ENCODE measurements at places on chromosomes 16 and 17.

DNA sequence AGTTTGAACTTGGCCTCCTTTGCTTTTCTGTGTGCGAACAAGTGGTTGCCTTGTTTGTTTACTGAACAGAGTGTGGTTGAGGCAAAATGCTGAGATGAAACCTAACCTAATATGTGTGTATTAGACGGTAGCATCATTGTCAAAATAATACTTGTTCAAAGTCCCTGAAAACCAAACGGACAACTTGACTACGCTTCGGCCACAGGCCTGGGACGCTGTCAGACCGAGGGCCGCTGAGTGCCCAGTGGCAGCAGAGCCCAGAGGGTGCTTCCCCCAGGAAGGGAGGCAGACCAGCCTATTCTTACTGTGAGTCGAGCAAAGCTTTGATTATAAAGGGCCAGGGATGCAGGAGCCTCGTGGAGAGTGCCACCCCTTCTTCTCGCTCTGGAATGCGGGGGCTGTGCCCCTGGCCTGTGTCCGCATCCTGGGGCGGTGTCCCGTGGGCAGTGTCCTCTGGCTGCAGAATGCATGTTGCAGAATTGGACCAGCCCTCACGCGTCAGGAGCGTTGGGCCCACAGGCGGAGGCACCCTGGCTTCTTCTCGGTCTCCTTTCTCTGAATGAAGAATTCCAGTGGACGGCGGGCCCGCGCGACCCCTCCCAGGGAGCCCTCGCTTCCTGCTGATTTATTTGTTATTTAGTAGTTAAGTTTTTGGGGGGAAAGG, 5.2 kb downstream of the ACSF3 start:
- peaks cover 15% of the 10 kb centered on the region for H3K36me3 ChIP-seq
- H3K4me3 ChIP-seq: no peak overlapping the region
- no peak for DNase-seq
- peaks cover 32% of the 10 kb centered on the region for H3K4me1 ChIP-seq

- no peaks in the 10 kb centered on the region for H3K36me3 ChIP-seq
- no peak overlapping the region for H3K4me3 ChIP-seq
- H3K27ac ChIP-seq: no peak overlapping the region
- peaks cover 31% of the 10 kb centered on the region for H3K4me1 ChIP-seq
- H3K27me3 ChIP-seq: peaks cover 44% of the 10 kb centered on the region
These were observed 4.0 kb upstream of the WNT3 start for GRCh38 chr17:46822388-46822921.

DNA sequence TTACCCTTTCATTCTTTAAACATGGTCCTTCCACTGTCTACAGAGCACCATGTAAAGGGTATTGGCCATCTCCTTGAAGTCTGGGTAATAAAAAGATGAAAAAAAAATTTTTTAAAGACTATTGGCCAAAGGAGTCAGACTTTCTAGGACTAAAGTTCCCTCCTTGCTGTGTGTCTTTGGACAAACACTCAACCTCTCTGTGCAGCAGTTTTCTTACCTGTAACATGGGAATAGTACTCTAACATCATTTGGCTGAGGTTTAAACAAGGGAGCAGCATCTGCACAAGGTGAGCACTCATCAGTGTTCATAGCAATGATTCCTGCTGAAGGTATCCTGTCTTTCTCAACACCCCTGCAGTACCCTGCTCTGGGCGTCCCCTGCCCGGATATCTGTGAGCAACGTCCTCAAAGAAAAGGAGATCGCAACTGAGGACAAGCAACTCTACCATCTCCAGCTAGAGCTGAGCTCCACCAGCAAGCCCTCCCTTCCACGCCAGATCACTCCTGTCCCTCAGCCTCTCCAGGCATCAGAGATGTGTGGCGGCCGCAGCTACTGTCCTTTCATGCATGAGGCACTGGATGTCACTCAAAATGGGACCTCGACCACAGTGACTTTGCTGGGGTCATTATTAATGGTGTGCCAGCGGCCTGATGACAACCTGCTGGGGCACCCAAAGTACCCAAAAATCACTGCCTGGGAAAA, 29.5 kb upstream of the RPH3AL start:
- H3K36me3 ChIP-seq: no peaks in the 10 kb centered on the region
- peaks cover 17% of the 10 kb centered on the region for H3K27me3 ChIP-seq
- no peak for DNase-seq
- H3K27ac ChIP-seq: peak overlapping the region; percentile 84
- H3K4me3 ChIP-seq: peak overlapping the region; percentile 13

GRCh38 chr17:61410141-61411010, 10.7 kb downstream of the TBX2 start:
- H3K4me3 ChIP-seq: peak overlapping the region; percentile 76
- peaks cover 57% of the 10 kb centered on the region for H3K4me1 ChIP-seq
- H3K27me3 ChIP-seq: peaks cover 3% of the 10 kb centered on the region
- H3K27ac ChIP-seq: peak overlapping the region; percentile 90
- DNase-seq: peak; percentile 86

DNA sequence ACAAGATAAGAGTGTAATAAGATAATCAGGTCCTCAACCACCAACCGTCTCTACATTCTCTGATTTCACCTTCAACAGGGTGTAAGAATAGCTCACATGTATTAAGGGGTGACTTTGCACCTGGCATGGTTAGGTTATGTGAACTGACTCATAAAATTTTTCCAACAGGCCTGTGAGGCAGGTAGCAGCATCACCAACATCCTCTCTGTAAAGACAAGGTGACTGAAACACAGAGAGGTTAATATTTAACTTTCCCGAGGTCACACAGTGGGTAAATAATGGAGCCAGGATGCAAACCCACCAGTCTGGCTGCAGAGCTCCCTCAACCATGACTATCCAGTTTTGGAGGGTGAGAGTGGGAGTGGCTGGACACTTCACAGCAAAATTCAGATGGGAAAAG, 317.2 kb downstream of the C16orf95 start:
- DNase-seq: no peak
- H3K27me3 ChIP-seq: peaks cover 25% of the 10 kb centered on the region
- no peaks in the 10 kb centered on the region for H3K36me3 ChIP-seq
- no peak overlapping the region for H3K4me3 ChIP-seq
- H3K4me1 ChIP-seq: peaks cover 12% of the 10 kb centered on the region

GRCh38 chr16:89537549-89537925, 22.9 kb upstream of the RPL13 start:
- peaks cover 22% of the 10 kb centered on the region for H3K36me3 ChIP-seq
- no peaks in the 10 kb centered on the region for H3K4me1 ChIP-seq
- no peak overlapping the region for H3K4me3 ChIP-seq
- DNase-seq: no peak

DNA sequence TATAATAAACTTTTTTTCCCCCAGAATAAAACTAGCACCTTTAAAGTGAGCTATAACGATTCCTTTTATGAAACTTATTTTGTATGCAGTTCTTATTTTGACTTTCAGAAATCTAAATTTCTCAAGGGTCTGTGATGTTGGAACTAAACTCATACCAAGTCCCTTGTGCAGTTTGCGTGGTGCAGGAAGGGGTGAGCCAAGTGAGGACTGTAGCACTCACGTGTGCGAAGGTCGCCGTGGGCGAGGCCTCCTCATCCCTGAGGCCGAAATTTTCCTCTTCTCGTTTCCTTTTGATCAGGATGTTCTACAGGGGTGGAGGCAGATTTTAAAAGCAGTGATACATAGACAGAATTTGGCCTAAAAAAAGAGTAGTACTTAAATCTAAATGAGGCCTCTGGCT, 73.7 kb downstream of the RPTOR start:
- H3K4me1 ChIP-seq: peaks cover 10% of the 10 kb centered on the region
- no peaks in the 10 kb centered on the region for H3K36me3 ChIP-seq
- no peak overlapping the region for H3K27ac ChIP-seq
- H3K27me3 ChIP-seq: no peaks in the 10 kb centered on the region

DNA sequence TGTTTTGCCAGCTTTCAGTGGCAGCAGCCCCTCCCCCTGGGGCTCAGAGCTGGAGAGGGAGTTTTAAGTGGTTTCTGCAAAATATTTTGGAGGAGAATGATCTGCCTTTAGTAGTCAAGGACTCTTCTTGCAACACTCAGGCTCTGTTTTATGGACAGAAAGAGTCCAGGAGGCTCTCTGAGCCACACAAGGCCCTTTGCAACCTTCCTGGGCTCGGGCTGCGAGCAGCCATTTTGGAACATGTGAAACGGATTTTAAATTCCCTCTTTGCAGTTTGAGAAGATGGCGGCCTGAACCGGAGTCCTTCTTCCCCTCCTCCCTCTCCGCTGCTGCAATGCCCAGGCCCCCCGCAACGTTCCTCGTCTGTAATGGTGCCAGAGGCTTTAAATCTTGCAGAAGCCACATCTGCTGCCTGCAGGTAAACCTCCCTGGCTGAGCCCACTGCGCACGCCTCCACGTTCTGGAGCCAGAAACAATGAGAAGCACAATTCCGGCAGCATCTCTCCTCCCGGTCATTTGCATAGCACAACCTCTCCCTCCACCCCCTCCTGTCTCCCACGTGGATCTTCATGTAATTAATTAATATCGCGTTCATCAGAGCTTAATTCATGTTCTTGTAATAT, 386.1 kb downstream of the SEC14L1 start:
- peaks cover 58% of the 10 kb centered on the region for H3K27me3 ChIP-seq
- H3K4me3 ChIP-seq: no peak overlapping the region
- H3K27ac ChIP-seq: no peak overlapping the region
- H3K36me3 ChIP-seq: no peaks in the 10 kb centered on the region
- H3K4me1 ChIP-seq: peaks cover 4% of the 10 kb centered on the region
- DNase-seq: no peak

DNA sequence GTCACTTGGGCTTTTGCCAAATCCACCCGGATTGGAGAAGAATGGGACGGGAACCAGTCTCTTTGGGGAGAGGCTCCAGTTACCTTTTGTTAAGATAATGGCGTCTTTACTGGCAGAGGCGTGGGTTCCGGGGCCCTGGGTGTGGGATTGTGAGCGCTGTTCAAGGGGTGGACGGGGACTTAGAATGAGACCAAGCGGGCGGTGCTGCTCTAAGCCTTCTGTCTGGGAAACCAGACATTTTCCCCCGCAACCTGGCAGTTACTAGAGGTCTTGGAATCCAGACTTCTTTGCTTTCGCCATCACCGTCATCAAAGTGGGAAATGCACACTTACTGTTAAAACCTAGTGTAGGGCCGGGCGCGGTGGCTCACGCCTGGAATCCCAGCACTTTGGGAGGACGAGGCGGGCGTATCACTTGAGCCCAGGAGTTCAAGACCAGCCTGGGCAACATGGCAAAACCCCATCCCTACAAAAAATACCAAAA, 706 bp downstream of the TEN1 start:
- peak overlapping the region; percentile 80 for H3K4me3 ChIP-seq
- no peak for DNase-seq
- H3K4me1 ChIP-seq: peaks cover 76% of the 10 kb centered on the region
- peaks cover 13% of the 10 kb centered on the region for H3K36me3 ChIP-seq
- no peaks in the 10 kb centered on the region for H3K27me3 ChIP-seq

DNA sequence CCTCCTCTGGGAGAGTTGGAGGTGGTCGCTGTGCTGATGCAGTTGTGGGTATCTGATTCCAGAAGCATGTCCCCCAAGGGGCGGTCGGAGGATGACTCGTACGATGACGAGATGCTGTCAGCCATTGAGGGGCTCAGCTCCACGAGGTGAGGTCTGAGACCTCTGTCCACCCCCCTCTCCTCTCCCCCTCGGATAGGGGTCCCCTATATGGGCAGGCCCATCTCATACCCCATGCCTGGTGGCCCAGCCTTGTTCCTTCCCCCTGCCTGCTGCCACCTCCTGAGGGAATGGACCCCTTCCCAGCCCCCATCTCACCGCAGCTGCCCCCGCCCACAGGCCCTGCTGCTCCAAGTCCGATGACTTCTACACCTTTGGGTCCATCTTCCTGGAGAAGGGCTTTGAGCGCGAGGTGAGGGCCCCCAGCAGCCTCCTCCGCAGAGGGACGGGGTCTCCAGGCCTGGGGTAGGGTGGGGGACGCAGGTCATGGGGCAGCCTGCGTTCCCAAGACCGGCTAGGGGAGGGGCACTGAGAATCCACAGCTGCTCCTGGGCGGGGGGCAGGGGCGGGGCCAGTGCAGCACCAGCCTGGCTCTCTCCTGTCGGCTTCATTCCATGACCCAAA, 39.2 kb downstream of the ADCY7 start:
- H3K27ac ChIP-seq: no peak overlapping the region
- no peak overlapping the region for H3K4me3 ChIP-seq
- H3K4me1 ChIP-seq: peaks cover 12% of the 10 kb centered on the region
- no peak for DNase-seq
- no peaks in the 10 kb centered on the region for H3K27me3 ChIP-seq

DNA sequence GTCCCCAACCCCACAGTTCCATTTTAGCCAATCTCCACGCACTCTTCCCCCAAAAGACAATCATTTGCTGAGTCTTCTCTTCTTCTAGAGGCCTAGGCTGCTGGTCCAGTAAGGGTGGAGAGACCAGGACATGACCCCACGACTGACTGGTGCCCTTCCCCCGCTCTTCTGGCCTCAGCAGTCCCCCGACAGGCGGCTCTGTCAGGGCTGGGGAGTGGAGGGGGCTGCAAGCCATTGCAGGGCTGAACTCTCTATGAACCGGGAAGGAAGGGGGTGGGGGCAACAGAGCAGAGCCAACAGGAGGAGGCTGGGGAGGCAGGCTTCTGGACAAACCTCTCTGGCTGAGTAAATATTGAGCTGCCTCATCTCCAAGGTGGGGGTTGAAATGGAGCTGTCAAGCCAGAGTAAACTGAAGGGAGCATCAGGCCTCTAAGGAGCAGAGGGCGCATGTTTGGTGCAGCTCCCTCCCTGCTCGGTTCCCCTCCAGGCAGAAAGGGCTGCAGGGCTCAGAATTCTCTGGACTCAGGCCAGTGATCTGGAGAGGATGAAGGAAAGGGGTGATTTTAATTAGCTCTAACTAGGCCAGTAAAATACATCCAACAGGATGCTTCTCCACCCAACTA, 8.7 kb downstream of the HOXB1 start:
- H3K4me1 ChIP-seq: peaks cover 73% of the 10 kb centered on the region
- H3K27ac ChIP-seq: peak overlapping the region; percentile 99
- H3K27me3 ChIP-seq: no peaks in the 10 kb centered on the region
- H3K4me3 ChIP-seq: no peak overlapping the region
- no peaks in the 10 kb centered on the region for H3K36me3 ChIP-seq
- DNase-seq: no peak

GRCh38 chr16:27169511-27170071, 33.7 kb upstream of the KDM8 start:
- no peaks in the 10 kb centered on the region for H3K36me3 ChIP-seq
- no peak overlapping the region for H3K27ac ChIP-seq
- H3K4me1 ChIP-seq: peaks cover 6% of the 10 kb centered on the region
- DNase-seq: no peak

DNA sequence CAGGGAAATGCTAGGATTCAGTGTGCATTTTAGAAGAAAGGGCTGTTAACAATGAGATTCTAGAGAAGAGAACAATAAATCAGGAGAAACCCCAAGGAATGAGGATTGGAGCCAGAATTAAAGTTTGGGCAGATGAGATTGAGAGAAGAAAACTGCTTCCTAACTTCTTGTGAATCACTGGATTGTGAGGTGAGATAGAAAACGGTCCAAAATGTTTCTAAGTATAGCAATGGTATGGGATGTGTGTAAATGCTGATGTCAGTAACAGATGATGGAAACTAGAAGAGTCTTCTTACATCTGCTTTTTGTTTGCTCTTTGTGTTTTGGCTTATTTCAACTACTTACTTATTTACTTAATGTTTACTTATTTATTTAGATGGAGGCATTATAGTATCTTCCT, 123.0 kb downstream of the KCNJ2 start:
- H3K4me1 ChIP-seq: peaks cover 5% of the 10 kb centered on the region
- H3K36me3 ChIP-seq: no peaks in the 10 kb centered on the region
- H3K4me3 ChIP-seq: no peak overlapping the region
- no peak for DNase-seq
- no peak overlapping the region for H3K27ac ChIP-seq
- no peaks in the 10 kb centered on the region for H3K27me3 ChIP-seq

GRCh38 chr16:83768986-83769385, 38.8 kb upstream of the HSBP1 start:
- no peak overlapping the region for H3K4me3 ChIP-seq
- peaks cover 15% of the 10 kb centered on the region for H3K27me3 ChIP-seq
- no peaks in the 10 kb centered on the region for H3K36me3 ChIP-seq
- no peak for DNase-seq

GRCh38 chr17:19975601-19976000, 2.0 kb downstream of the AKAP10 start:
- H3K36me3 ChIP-seq: peaks cover 24% of the 10 kb centered on the region
- no peak for DNase-seq
- H3K4me3 ChIP-seq: peak overlapping the region; percentile 46
